ENCODE measurements at places on chromosomes 3 and 15.

GRCh38 chr3:103786296-103786695 is 1351.5 kb downstream of the ZPLD1 start:
- no peak for DNase-seq

- no peak for DNase-seq
These were observed 15.4 kb upstream of the OXTR start for GRCh38 chr3:8784676-8785435.

DNA sequence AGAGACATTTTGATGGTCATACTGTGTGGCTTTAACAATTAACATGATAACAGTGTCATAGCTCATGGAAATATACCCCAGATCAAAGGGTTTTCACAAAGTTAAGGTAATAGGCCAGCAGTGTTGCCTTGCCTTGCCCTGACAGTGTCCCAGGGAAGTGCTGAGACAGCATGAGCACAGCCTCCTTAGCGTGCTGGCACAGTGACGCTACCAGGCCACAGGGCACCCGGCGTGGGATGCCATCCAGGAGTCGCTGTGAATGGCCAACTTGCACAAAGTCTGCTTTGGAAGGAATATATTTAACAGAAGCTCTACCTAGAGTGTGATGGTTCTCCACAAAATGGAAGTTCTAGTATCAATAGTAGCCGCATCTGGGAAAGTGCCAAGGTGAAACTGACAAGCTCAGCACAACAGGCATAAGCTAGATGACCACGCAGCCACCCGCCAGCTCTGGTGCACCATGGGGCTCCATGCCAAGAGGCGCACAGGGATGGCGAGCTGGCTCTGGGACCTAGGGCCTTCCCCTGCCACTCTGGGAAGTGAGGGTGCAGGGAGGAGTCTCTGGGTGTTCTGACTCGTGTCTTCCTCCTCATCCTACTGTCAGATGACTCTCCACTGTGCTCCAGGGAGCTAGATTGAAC is 86.2 kb downstream of the GABRB3 start:
- DNase-seq, result no peak

DNA sequence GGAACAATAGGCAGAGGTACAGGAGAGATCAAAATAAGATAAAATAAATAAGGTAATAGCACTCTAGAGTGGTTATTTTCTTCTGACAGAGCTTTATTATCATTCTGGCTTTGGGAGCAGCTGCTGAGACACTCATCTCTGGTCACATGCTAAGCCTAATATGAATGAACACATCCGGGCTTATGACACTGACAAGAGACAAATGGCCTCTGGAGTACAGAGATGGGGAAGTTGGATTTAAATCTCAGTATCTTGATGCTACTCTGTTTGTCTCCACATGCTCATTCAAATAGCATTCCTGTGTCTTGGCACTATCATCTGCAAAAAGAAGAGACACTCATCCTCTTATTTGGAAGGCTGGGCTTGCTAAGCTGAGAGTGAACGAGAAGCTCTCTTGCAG is 55.6 kb downstream of the TMEM45A start:
- no peak for DNase-seq

GRCh38 chr3:149224736-149225594 is 3.3 kb upstream of the CP start:
- no peak for DNase-seq

DNA sequence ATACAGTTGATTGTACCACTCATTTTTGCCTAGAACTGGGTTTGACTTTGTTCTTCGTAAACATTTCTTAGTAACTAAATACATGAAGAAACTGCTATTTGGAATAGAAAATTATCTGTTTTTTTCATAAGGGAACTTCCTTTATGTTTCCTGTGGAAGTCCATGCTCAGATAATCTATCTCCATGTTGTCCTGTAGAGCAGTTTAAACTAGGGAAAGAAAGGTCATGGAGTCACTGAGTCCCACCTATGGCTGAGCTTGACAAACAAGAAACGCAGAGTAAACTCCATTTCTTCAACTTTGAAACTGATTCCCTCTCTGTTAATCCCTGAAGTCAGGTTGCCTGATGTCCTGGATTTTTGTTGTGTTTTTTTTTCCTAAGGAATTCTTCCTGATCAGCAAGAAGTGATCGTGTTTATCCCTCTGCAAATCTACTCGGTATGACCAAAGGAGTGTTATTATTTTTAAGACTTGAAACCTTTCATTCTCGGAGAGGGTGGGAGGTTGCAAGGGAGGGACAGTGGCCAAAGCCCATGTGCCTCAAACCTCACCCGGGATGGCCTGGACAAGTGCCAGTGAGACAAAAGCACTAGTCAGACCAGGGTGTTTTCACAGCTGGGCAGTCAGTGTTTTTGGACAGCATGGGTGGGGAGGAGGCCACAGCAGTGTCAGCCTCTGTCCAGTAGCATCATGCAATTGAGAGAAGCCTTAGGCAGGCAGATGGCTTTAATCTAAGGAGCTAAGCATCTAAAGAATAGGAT is 129.8 kb upstream of the PHLDB2 start:
- DNase-seq, result no peak

- DNase-seq, result peak; percentile 16
These were observed 76.0 kb downstream of the TRANK1 start for GRCh38 chr3:36868614-36869436.

DNA sequence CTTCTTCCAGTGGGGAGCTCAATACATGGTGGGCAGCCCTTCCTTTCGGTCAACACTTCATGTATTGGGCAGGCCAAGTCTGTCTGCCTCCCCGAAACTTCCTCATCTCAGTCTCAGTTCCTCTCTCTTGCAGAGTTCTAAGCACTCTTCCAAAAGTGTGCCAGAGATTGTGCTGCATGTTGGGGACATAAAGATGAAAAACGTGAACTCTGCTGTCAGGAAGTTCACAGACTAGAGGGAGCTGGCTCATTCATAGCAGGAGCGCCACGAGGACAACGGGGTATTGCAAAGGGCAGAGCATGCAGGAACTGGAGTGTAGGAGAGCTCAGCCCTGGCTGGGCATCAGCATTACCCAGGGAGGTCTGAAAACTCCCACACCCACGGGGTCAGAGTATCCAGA is 15.3 kb upstream of the EPHB3 start:
- no peak for DNase-seq

DNA sequence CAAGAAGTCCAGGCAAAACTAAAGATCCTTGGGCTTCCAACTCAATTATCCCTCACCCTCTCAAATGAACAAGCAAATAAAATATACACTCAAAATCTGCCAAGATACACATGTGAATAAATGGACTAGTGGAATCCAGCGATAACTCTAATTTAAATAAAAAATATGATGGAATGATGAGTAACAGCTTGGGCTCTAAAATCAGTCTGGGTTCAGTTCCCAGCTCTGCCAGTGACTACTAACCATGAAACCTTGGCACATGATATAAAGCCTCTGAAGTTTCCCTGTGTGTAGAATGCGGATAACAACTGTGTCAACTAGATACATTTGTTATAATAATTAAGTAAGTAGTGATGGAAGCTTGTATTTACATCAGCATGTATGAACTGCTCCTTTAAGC is 81.3 kb downstream of the CADPS start:
- DNase-seq, result no peak

DNA sequence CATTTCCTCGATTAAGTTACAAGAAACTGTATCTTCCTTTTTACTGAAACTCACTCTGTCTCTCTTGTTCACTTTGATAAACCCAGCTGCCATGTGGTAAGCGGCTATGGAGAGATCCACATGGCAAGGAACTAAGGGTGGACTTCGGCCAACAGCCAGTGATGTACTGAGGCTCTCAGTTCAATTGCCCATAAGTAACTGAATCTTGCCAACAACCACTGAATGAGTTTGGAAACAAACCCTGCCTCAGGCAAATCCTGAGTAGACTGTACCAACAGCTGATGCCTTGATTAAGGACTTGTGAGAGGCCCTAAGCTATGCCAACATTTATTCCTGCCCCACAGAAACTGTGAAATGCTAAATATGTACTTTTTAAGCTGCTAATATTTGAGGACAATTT is 433.5 kb downstream of the PLOD2 start:
- no peak for DNase-seq

DNA sequence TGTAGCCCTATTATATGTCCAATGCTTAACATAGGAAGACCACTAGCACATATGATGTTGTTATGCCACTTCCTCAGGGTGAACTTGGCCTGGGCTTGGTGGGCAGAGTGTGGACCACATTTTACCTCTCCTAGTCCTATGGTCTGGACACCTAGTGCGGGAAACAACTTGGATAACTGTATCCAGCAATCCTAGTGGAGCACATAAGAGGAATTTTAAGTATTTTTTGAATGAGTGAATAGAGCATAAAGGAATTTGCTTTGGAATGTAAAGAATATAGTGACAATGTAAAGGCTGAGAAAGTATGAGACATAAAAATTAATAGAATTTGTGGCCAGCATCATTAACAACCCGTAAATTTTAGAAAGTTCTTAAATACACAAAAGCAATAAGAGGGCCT is 528.9 kb downstream of the IGSF11 start:
- DNase-seq, result no peak

DNA sequence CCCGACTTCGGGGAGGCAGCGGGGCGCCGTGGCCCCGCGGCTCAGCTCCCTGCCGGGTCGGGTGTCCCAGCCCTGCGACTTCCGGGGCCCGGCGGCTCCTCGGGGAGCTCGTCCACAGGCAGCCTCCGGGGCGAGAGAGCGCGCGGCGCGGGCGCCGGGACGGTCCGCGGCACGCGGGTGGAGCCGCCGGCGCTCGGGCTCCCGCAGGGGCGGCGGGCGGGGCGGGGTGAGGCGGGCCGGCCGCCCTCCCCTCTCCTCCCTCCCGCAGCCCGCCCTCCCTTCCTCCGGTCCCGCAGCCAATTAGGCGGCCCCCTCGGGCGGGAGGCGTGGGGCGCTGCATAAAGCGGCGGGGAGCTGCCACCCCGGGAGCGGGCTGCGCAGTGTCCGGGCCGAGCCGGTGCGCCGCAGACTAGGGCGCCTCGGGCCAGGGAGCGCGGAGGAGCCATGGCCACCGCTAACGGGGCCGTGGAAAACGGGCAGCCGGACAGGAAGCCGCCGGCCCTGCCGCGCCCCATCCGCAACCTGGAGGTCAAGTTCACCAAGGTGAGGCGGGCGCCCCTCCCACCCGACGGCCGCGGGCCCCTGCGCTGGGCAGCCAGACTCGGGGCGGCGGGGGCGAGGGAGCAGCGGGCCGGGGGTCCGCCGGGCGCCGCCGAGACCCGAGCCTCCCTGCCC is at the start of gene ALDH1A3:
TSS of gene ALDH1A3 (plus strand) at position 368 of the 675 bp plus-strand sequence. CDS start at position 445, 77 bp downstream.
- no peak for DNase-seq

- DNase-seq, result no peak
These were observed 155.3 kb downstream of the SHQ1 start for GRCh38 chr3:72692990-72693389.

GRCh38 chr3:128033102-128033501 is 19.1 kb upstream of the SEC61A1 start:
- DNase-seq, result no peak

DNA sequence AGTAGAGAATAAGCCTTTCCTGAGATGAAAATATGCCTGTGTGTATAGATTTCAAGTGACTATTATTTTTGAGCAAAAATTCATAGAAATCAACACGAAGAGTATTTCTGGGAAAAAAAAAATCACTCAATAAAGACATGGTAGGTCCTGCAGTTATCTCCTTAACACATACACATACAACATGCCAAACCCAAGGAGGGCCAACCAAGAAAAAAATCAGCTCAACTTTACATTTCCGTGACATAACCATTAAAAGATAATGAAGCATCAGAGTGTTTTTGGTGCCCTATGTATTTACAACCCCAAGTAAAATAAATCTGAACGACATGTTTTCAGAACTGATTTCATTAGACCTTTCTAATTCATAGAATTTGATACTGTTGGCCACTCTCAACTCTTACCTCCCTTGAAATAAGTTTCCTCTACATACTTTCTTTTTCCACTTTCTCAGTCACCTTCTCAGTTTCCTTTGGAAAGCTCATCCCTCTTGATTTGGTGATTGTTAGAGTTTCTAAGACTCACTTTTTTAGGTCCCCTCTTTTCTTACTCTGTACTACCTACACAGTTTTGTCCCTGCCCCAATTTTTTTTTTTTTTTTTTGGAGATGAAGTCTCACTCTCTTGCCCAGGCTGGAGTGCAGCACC is 162.3 kb downstream of the TBL1XR1 start:
- no peak for DNase-seq
